Suprapubic skin (tissue), 4 donors: ENCODE measurements at places on chromosomes 4 and X.
A peak's percentile ranks its signal among the peaks of the same experiment; 100 is the strongest.

DNA sequence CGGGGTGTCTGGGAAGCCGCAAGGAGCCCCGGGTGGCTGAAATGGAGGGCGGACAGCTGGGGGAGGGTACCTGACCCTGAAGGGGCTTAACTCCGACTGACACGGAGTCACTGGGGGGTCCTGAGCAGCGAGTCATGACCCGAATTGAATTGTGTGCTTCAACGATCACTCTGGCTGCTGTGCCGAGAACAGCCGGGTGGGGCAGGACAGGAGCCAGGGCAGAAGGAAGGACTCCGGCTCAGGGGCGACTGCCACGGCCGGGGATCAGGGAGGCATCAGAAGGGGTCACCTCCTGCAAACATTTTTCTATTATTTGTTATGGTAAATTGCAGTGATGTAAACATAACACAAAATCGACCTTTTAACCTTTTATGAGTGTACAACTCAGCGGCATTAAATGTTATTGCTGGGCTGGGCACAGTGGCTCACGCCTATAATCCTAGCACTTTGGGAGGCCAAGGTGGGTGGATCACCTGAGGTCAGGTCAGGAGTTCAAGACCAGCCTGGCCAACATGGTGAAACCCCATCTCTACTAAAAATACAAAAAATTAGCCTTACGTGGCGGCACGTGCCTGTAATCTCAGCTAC lies 21.6 kb downstream of the ZFYVE28 start:
- no peak for DNase-seq

DNA sequence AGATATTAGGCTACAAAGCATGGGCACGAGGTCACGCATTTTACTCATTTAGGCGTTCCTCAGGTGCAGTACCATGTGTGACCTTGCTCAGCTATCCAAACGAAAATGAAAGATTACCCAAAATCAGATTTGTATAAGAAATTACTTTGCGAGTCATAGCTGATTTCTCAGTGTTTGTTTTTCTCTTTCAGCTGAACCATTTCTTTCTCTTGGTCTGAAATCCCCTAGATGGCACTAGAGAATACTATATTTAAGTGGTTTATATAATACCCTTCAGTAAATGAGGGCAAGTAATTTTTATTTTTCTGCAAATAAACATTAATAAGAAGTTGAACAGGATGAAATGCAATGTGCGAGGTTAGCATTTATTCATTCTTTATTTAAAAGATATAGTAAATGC lies 496.6 kb downstream of the STIM2 start:
- DNase-seq, result no peak

DNA sequence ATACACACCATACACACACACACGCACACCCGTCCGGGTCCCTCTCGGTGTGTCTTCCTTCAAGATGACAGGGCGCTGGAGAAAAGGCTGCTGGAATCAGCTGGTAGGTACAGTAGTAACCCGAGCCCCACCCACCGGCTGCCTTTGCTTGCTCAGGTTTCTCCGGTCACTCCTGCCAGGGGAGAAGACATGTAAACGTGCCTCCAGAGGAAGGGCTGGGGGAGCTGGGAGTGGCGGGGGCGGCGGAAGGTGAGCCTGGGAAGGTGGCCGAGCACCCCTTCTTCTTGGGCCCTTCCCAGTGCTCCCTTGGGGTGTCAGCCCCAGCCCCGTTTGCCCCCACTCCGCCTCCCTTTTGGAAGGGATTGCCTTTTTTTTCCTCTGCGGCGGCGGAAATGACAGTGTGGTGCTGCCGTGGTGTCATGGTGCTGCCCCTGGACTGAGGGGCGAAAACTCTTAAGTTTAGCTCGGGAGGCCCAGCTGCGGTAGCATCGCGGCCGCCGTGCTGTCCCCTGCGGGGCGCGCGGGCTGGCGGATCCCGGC lies at the start of gene MID2:
Gene MID2 (plus strand): TSS at position 169 of the 540 bp plus-strand sequence. CDS start 561 bp downstream, outside the sequence.
- DNase-seq, result peak; percentile 79

DNA sequence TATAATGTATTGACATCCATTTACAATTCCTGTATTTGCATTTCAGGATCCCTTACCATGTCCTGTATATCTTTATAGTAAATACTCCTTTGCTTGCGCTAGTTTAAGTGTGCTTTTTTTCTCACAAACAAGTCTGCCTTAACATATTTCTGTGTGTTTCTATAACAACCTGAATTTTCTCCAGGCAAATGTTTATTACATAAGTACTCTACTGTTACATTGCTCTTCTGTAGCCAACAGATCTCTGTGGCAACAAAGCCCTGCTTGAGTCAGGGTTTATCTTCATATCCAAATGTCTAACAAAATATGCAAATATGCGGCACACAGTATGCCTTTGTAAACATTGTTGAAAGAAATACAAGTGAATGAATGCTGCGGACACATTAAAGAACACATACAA lies 625.5 kb downstream of the TLL1 start:
- no peak for DNase-seq

GRCh38 chr4:55610381-55610780 lies 18.3 kb upstream of the PDCL2 start:
- no peak for DNase-seq

GRCh38 chr4:15870921-15871664 lies 67.4 kb downstream of the FGFBP1 start:
- DNase-seq, result no peak

DNA sequence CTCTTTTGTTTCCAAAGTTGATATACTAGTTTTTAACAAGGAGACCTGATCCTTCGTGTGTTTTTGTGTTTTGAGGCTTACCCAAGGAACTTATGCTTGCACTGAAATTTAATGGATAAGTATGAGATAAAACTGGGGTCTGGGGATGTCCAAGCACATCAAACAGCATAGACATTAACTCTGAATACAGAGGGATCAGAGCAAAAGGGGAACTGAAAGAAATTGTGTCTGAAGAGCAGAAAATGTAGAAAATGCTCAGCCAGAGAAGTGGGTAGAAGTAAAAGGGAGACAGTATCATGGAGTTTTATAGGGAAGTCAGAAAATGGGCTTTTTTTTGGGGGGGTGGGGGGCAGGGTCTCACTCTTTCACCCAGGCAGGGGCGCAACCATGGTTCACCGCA lies 695.4 kb downstream of the ARAP2 start:
- no peak for DNase-seq

- DNase-seq, result no peak
Observed at GRCh38 chrX:135114392-135114791, 5.9 kb downstream of the ETDB start.

GRCh38 chrX:68433981-68434299 lies 645 bp upstream of the OPHN1 start:
- DNase-seq, result no peak

- no peak for DNase-seq
Observed at GRCh38 chrX:94454606-94455005, 780.6 kb downstream of the FAM133A start.

DNA sequence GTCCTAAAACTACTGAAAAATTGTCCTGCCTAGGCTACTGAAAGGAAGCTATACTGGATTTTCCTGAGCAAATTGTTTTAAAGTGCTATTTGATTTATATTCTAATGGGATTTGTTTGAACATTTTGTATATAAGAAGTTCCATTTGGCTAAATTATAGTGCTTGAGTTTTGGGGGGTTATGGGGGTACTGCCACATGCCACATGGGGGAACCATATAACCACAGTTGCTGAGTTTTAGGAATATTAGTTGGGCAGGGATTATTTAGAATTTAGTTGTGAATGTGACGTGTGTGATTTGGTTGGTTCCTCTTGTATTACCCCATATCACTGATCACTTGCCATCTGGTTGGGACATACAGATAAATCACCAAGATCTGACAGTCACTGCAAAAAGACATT lies 224.5 kb upstream of the TAPT1 start:
- no peak for DNase-seq

DNA sequence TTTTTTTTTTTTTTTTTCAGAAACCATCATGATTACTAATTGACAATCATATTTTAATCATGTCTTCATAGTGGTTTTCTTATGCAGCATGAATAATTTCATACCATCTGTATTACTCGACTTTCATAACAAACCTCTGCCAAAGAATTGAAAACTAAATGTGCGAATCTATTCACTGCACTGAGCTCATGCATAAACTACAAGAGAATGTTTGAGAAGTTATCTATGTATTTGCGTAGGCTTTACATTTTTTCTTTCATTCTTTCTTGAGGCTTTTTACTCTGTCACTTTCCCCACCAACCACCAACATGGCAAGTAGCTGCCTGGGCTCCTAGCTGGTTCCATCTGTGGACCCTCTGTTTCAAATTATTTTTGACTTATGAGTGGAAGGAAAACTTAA lies 1761.0 kb downstream of the STIM2 start:
- no peak for DNase-seq

DNA sequence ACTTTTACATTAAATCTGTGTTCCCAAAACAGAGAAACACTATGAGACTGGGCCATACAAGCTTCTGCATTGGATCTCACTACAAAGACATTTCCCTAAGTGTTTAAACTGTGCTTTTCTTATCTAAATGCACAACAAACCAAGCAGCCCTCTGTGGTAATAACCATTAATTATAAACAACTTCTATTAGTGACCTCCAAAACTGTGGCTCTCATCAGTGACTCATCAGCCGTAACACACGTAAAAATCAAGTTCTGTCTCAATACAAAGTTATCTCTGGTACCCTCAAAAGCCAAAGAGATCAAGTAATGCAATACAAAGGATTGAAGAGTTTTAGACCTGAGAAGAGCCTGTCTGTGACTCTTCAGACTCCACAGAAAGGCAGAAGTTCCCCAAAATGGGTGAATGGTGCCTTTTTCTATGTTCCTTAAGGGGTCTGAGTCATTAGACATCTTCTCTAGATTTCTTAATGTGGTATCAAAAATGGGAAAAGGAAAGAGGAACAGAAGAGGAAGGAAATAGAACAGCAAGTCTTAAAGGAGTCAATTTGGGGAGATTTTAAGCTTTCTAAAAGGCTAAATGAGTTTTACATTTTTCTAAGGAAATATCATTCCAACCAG lies 189.8 kb upstream of the PPP1R2C start:
- no peak for DNase-seq

DNA sequence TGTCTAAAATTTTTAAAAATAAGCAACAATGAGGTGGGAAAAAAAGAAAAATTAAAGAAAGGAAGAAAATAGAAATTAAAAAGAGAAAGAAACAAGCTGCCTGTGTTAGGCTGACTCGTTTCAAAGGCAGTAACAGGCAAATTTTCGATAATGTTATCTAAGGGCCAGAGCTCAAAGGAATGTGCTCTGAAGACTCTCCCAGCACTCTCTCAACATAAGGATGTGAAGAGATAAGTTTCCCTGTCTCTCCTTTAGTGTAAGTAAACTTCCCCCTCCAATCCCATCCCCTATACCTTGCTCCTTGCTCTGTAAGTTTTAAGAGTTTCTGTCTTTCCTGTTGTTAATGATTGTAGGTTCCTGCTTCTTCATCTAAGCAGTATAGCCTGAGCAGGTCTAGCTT lies 172.8 kb downstream of the TEX13C start:
- DNase-seq, result no peak

DNA sequence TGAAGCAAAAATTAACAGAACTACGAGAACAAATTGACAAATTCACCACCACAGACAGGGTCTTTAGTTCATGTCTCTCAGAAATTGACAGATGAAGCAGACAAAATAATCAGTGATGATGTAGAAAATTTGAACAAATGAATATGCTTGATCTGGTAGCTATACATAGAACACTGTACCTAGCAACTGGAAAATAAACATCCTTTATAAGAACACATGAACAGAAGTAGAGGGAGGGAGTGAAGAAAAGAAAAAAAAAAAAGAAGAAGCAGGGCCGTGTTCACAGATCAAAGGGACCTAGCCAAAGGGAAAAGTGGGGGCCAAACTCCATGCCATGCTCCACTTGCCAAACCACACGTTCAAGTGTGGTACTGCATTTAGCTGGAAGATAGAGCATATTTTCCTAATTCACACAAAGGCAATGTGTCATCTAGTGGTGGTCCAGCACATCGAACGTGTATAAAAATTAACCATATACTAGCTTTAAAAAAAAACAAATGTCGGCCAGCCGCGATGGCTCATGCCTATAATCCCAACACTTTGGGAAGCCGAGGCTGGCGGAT lies 5.6 kb upstream of the THOC2 start:
- DNase-seq, result no peak
